Activated T-helper 1 cell treated with anti-CD3 and anti-CD28 coated beads, Interleukin-2, amount 50 U/mL, for 16 hours (primary cell): ENCODE measurements at places on chromosomes 2 and 18.

GRCh38 chr2:221293949-221294742 lies 278.0 kb downstream of the EPHA4 start:
- no peak for DNase-seq

GRCh38 chr18:74453642-74454198 lies 3.4 kb downstream of the DIPK1C start:
- no peak for DNase-seq

DNA sequence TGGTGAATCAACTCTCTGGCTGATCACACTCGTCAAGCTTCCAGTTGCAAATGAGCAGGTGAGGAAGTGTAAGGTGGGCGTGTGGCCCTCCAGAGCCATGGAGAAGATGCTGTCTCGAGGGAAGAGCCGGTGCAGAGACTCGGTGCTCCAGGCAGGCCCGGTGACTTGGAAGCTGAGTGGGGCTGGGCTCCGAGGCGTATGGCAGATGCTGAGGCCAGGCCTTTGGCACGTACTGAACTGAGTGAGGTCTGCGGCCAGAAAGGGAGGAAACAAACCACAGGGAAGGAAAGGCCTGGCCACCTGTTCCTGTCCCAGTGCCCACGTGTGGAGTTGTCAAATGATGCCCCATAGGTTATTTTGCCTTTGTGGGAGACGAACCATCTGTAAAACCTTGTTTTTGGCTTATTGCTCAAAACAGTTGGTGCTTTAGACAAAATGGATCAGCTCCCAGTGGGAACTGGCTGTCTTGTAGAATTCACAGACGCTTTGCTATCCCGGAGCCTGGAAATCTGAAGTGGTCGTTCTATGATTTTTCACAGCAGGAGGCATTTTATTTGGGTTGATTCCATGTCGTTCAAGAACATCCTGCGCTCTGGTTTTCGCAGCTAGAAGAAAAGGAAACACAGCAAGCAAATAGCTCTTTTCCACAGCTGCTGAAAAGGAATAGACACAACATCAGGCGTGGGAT lies 117.5 kb upstream of the TMEM18 start:
- DNase-seq, result no peak

DNA sequence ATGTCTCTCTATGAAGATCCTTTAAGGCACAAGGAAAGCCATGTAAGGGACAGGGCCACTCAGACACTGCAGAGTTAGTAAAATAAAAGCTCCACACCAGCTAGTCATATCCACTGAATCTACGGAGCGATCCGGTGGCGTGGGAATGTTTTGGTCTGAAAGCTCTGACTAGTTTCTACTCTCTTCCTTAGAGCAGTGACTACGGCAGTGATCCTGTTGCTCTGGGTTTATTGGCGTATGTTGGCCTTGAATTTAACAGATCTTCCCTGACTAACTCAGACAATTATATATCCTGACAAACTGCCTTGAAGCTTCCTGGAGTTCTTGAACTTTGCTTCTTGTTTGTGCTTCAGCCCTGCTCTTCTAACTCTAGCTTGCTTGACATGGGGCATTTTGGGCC lies 115.3 kb upstream of the FZD5 start:
- DNase-seq, result no peak

GRCh38 chr2:112096098-112096497 lies 41.0 kb downstream of the TMEM87B start:
- DNase-seq, result no peak

GRCh38 chr2:190615555-190616200 lies 33.2 kb upstream of the NAB1 start:
- no peak for DNase-seq

- DNase-seq, result no peak
Observed at GRCh38 chr2:239602290-239603282, 201.8 kb upstream of the HDAC4 start.

- no peak for DNase-seq
Observed at GRCh38 chr2:109065391-109065734, 63.6 kb upstream of the SH3RF3 start.

- DNase-seq, result no peak
Observed at GRCh38 chr18:68219872-68220271, 495.0 kb downstream of the TMX3 start.

- DNase-seq, result no peak
Observed at GRCh38 chr2:161556440-161556839, 67.8 kb upstream of the SLC4A10 start.

- DNase-seq, result no peak
Observed at GRCh38 chr2:44324971-44325426, 36.3 kb downstream of the PREPL start.

GRCh38 chr18:74294526-74294925 lies 2.8 kb upstream of the CYB5A start:
- DNase-seq, result no peak

DNA sequence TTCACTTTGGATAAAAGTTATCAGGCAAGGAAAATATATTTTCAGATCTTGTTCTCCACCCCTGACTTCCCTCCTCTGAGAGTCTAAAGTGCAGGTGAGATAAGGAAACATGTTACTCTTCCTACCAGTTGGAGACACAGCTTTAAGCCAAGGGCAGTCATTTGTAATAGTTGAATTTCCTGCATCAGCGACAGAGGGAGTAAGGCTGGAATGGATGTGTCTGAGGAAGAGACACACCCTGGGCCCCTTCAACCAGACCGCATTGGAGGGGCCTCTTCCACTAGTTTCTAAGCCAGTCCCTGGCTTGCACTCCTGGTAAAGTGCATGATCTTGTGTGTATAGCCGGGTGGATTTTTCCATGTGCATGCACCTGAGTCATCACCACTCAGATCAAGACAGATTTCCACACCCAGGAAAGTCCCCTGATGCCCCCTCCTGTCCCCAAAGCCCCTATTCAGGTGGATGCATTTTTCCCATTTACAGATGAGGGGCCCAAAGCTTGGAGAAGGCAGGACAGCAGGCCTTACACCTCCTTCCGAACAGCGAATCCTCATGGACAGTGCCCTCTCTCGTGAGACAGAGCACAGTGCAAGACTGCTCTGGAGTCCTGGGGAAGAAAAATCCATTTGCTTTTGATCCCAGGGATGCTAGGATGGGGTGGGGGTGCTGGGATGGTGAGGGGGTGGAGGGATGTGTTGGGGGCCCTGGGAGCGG lies 66.7 kb upstream of the SH3RF3 start:
- DNase-seq, result no peak

GRCh38 chr2:217150236-217150635 lies 290.4 kb upstream of the TNP1 start:
- no peak for DNase-seq

GRCh38 chr2:186691231-186691630 lies 2.6 kb upstream of the FAM171B start:
- DNase-seq, result no peak
